ENCODE measurements at places on chromosomes 3 and 15. TPM values are rescaled to one million over a fixed set of nuclear protein-coding genes. Genes with fewer than 3 reads are reported as not detected.

The FETUB gene
- not detected for total RNA-seq

The UQCC5 gene
- total RNA-seq, result 4.7 TPM

The SCAMP5 gene
- 5.9 TPM for total RNA-seq

The EPB42 gene
- not detected for total RNA-seq

The TF gene
- 0.19 TPM for total RNA-seq

The UCN2 gene
- total RNA-seq, result not detected

The PBRM1 gene
- 96.2 TPM for total RNA-seq

The EFHB gene
- 0.25 TPM for total RNA-seq

All from bladder microvascular endothelial cell (primary cell).